ENCODE measurements at places on chromosomes 13 and 19. TPM values are rescaled to one million over a fixed set of nuclear protein-coding genes. Genes with fewer than 3 reads are reported as not detected.

DNA sequence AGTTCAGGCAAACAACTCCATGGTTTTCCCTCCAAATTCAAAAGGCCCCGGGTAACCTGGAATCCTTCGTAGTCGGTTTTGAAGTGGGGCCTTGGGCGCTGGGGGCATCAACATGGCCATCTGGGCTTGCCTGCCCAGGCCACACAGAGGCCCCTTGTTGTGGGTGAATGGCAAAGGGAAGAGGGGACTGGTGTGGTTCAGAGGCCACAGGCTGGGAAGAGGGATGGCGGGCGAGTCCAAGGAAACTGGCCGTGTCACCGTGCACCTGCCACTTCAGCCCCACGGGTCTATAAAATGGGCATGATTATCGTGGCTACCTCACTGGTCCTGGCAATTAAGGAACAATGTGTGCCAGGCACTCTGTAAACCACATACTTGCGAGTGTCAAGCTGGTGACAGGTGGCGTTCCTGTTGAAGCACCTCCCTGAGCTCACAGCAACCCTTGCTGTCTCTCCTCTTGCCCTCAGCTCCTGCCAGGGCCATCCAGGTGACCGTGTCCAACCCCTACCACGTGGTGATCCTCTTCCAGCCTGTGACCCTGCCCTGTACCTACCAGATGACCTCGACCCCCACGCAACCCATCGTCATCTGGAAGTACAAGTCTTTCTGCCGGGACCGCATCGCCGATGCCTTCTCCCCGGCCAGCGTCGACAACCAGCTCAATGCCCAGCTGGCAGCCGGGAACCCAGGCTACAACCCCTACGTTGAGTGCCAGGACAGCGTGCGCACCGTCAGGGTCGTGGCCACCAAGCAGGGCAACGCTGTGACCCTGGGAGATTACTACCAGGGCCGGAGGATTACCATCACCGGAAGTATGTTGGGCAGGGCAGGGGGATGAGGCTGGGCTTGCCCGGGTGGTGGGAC, 1.3 kb downstream of the LSR start:
- DNase-seq, result no peak

- peak; percentile 64 for DNase-seq
These were observed at the start of gene TMEM221 for GRCh38 chr19:17448131-17448967. Gene TMEM221 (minus strand): TSS chr19:17448668. CDS start chr19:17448462, 206 bp downstream.

Gene OLFM2
- 52.0 TPM for polyA plus RNA-seq

Gene ATP4A
- not detected for polyA plus RNA-seq

- DNase-seq, result no peak
These were observed 432.2 kb downstream of the OLFM4 start for GRCh38 chr13:53460796-53461195.

Gene SSC5D
- 43.8 TPM for polyA plus RNA-seq

Gene ZNF527
- polyA plus RNA-seq, result 6.3 TPM

Gene PIK3R2
- polyA plus RNA-seq, result 74.7 TPM

Gene CCDC8
- 87.2 TPM for polyA plus RNA-seq

Data from muscle of leg (tissue), 16 donors.